ENCODE measurements at places on chromosomes 5 and 9.

DNA sequence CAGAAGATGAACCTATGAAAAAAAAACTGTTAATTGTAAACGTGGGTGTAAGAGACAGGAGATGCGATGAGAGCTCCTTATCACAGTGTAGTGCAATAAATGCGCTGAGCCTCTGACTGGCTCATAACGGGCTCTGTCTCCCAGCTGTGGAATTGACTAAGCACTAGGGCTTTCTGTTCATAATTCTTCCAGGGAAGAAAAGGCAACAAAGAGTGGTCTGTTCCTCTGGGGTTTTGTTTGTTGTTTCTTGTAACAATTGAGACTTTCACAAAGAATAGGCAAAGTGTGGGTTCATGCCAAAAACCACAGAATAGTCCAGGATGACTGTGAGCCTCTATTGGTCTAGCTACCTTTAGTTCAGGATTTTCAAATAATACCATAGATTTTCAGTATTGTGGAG is 39.4 kb downstream of the UBE2QL1 start:
- DNase-seq, result no peak
- H3K4me3 ChIP-seq, result no peak overlapping the region
- H3K36me3 ChIP-seq, result no peaks in the 10 kb centered on the region
- no peaks in the 10 kb centered on the region for H3K4me1 ChIP-seq
- no peaks in the 10 kb centered on the region for H3K27me3 ChIP-seq

DNA sequence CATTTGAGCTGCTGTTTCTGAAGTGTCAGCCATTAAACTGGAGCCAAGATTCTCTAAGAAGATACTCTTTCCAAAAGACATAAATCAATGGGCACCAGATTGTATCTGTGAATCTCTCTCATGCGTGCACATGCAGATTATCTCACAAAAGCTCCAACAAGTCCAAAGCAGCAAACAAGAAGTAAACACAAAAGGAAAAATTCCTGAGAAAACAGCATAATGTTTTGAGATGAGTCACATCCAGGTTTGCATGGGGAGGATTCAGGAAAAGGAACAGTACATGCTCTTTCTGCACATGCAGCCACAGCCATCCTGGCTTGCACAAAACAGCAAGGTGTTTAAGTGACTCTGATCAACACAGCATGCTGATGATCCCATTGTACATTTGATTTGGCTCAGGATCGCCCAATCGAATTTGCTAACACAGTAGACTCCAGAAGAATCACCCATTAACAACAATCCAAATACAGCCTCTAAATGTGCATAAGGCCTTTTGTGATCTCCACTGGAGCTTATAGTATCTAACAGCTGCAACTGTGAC is 143.1 kb downstream of the ELAVL2 start:
- peaks cover 8% of the 10 kb centered on the region for H3K4me1 ChIP-seq
- peak; percentile 67 for DNase-seq
- H3K4me3 ChIP-seq, result no peak overlapping the region
- no peak overlapping the region for H3K27ac ChIP-seq
- H3K36me3 ChIP-seq, result no peaks in the 10 kb centered on the region

DNA sequence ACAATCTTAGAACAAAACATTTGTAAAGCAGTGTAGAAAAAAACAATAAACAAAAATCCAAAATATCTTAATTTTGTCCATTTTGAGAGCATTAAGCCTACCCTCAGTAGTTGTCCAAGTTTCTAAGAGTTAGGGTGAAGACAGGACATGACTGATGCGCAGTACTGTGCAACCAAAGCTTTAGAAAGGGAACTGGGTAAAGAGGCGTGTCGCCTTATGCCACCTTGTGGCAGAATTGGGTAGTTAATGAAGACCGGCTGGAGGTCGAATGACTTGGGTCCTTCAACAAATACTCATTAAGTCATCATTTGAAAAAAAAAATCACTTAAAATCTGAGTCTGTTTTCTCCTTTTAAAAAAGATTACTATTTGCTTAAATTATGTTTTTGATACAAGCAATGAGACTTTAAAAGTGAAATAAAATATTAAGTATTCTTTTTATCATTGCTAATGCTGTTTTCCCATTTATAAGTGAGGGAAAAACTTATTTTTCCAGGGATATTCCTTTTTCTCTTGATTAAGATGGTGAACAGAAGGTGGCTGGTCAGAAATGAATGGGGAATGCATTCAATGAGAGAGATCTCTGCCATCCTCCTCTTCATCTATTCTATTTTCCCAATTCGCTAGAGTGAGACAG is 3.5 kb upstream of the RNF20 start:
- no peak overlapping the region for H3K27ac ChIP-seq
- no peak overlapping the region for H3K4me3 ChIP-seq
- peaks cover under 1% of the 10 kb centered on the region for H3K36me3 ChIP-seq
- H3K27me3 ChIP-seq, result no peaks in the 10 kb centered on the region

DNA sequence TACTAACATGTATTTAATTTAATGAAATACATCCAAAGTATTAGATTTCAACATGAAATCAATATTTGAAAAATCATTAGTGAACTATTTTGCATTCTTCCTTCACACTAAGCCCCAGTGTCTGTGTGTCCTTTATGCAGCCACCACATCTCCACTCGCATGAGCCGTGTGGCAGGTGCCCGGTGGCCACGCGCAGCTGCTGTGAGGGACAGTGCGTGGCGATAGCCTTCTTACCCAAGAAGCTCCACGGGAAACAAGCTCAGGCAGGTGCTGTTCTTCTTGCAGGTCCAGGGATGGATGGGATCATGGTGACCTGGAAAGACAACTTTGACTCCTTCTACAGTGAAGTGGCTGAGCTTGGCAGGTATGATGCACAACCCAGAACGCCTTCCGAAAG is 79.3 kb upstream of the OTULINL start:
- peaks cover 9% of the 10 kb centered on the region for H3K4me1 ChIP-seq
- no peak for DNase-seq
- no peak overlapping the region for H3K4me3 ChIP-seq

DNA sequence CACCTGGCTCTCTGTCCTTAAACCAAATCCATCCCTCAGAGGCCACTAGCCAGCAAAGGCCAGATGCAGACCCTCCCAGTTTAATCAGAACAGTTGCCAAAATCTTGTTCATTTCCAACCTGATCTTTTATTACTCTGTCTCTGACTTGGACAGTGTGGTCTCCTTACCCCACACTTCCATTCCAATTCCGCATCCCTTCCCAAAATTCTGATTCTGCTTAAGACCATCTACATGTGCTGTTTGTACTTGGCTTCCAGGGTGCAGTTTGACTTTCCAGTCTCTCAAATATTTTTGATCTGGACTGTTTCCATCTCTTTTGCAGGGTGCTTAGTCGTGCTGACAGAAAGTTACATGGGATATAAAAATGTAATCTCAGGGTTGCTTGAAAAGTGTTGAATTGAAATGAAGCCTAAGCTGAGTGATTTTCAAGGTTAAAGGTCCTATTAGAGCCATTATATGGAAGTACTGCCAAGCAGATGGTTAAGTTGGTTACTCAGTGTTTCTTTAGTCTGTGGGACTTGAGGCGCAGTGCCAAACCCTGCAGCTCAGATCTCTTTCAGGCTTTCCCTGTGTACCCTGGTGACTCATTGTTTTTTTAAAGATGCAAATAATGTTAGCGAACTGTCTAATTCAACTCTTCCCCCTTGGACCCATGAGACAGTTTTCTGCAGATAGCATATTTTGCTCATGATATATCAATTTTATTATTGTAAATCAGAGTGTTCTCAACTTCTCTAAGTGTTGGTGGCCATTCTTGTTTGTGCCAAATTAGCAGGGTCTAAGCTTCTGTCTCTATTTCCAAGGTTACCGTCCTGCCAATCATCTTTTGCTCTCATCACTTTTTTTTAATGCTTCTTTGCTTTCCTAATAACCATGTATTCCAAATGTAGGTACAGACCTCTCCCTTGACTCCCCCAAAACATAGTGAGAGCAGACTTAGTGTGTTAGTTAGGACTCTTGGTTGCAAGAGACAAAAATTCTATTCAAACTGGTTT is 18.2 kb upstream of the DCP2 start:
- no peaks in the 10 kb centered on the region for H3K27me3 ChIP-seq
- H3K36me3 ChIP-seq, result no peaks in the 10 kb centered on the region
- peak overlapping the region; percentile 56 for H3K27ac ChIP-seq
- peak; percentile 89 for DNase-seq

DNA sequence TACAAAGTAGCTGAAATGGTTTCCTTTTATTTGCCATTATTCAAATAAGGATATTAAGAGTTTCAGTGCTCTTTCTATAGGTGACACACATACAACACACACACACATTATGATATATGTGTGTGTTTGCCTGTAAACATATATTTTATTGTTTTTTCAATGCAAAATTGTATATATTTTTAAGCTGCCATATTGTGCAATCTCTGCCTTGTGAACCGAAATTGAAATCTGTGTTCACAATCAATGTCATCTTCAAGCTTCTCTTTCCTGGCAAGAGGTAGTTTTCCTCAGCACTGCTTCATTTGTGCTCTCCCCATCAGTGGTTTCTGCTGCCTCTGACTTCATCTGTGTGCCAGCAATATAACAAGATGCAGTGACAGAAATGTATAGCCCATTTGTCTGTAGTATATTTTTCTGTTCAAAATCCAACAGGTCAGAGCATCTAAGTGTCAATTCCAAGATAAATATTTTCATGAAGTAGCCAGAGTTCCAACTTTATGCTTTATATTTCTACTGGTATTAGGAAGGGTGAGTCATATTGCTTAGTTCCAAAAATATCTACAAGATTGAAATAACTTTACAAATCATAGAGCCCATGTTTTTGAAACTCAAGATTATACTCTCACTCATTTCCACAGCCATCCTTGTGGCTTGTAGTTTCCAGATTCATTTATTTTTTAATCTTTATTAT is 1704.8 kb upstream of the CDH9 start:
- H3K36me3 ChIP-seq, result no peaks in the 10 kb centered on the region
- no peak overlapping the region for H3K27ac ChIP-seq
- DNase-seq, result peak; percentile 0

- H3K36me3 ChIP-seq, result no peaks in the 10 kb centered on the region
- H3K27ac ChIP-seq, result peak overlapping the region; percentile 48
- peaks cover 10% of the 10 kb centered on the region for H3K4me1 ChIP-seq
- peak overlapping the region; percentile 93 for H3K4me3 ChIP-seq
- H3K27me3 ChIP-seq, result no peaks in the 10 kb centered on the region
These were observed 99.0 kb downstream of the GTF3C4 start for GRCh38 chr9:132768932-132769905.

DNA sequence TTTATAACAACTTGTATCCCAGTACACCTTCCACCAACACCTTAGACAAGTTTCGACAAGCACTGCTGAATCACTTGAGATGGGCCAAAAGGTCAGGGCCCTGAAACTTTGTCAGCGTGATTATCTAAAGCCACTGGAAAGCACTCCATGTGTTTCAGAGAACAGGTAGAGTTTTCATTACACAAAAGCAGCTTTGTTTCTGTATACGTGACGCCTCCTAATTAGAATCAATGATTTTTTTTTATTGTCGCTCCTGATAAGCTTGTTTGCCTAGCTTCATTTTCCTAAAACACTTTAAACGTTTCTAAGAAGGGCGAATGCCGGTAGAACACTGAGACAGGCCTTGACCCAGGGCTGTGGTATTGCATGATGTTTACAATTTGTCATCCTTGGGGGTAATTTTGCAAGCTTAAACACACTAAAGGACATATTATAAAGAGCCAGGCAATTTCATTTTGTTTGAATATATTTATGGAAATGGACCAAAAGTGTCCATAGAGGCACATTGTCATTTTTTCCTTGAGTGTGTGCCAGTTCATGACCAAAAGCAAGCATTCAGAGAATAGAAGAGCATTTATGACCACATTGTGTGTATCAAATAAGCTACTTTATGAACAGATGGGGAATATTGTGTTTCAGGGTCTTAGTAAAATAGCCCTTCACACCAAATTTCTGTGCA is 193.6 kb downstream of the GLIS3 start:
- no peaks in the 10 kb centered on the region for H3K27me3 ChIP-seq
- H3K4me3 ChIP-seq, result no peak overlapping the region
- no peak for DNase-seq
- H3K36me3 ChIP-seq, result no peaks in the 10 kb centered on the region

GRCh38 chr9:127130661-127131538 is 8.5 kb upstream of the ANGPTL2 start:
- H3K27me3 ChIP-seq, result no peaks in the 10 kb centered on the region
- H3K27ac ChIP-seq, result no peak overlapping the region
- H3K4me3 ChIP-seq, result no peak overlapping the region
- H3K36me3 ChIP-seq, result no peaks in the 10 kb centered on the region

- DNase-seq, result peak; percentile 22
- no peak overlapping the region for H3K4me3 ChIP-seq
- no peak overlapping the region for H3K27ac ChIP-seq
- peaks cover 6% of the 10 kb centered on the region for H3K36me3 ChIP-seq
These were observed 13.5 kb downstream of the ZFP37 start for GRCh38 chr9:113042884-113043657.

DNA sequence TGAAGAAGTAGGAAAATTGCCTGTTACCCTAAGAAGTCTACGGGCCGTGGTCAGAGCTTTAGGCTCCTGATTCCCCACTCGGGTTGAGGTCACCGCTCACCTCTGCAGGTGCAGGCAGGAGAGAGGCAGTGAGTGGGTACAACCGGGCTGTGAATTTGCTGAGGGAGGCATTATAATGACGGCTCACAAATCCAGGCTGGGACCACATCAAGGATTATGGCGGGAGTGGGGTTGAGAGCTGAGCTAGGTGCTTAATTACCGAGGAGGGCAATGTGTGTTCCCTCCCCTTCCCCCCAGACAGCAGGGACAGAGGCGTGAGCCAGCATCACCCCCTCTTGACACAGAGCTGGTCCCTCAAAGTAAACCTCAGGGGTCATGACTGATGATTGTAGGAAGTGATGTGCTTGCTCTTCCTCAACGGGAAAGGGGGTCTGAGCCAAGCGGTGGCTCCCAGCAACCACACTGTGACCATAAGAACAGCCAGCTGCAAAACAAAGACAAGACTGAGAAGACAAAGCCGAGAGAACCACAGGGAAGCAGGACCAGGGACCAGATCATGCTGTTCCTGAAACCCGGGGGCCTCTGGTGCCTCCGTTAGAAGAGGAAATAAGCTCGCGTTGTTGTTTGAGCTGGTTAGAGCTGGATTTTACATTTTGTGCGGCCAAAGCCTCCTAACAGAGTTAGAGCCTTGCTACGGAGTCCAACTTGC is 77.7 kb downstream of the OLFM1 start:
- H3K36me3 ChIP-seq, result no peaks in the 10 kb centered on the region
- no peak for DNase-seq
- H3K4me1 ChIP-seq, result no peaks in the 10 kb centered on the region
- H3K27me3 ChIP-seq, result peaks cover 51% of the 10 kb centered on the region
- no peak overlapping the region for H3K4me3 ChIP-seq

DNA sequence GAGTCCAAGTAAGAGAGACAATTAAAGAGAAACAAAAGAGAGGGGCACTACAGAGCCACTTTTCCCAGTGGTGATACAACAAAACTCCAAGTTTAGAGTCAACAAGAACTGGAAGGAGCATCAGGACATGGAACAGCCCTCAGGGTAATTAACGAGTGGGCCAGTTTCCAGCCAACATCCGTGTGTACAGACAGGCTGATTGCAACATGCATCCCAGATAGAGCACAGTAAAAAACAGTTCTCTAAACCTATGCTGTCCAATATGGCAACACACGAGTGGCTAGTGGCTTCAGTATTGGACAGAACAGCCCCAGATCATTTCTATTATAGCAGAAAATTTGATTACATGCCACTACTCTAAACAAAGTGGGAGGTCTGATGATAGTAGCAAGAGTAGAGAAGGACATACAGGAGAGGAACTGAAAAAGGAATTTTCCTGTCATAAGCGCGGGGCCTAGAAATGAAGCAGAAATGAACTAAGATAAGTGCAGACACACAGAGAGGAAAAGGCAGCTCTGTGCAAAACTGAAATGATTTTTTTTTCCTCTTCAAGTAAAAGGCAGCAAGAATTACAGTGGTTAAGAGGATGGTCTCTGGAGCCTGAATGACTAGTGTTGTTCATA is 175.6 kb upstream of the CCNG1 start:
- H3K4me1 ChIP-seq, result no peaks in the 10 kb centered on the region
- no peak overlapping the region for H3K27ac ChIP-seq
- no peaks in the 10 kb centered on the region for H3K36me3 ChIP-seq
- DNase-seq, result no peak
